Activated T-cell treated with anti-CD3 and anti-CD28 coated beads, Interleukin-2, amount 50 U/mL, for 48 hours (primary cell): ENCODE measurements at places on chromosomes 7 and 10.

- DNase-seq: no peak
These were observed 20.6 kb upstream of the CDCA7L start for GRCh38 chr7:21966271-21966670.

GRCh38 chr7:80640846-80641245, 2.4 kb downstream of the CD36 start:
- DNase-seq: no peak

- no peak for DNase-seq
These were observed 1.0 kb upstream of the AVPI1 start for GRCh38 chr10:97687785-97688781.

- DNase-seq: peak; percentile 48
These were observed 117.1 kb downstream of the DYNC2I1 start for GRCh38 chr7:158973440-158973839.

- DNase-seq: no peak
These were observed 13.2 kb upstream of the MAP3K8 start for GRCh38 chr10:30420766-30421165.

GRCh38 chr10:75410132-75411005, 8.8 kb upstream of the ZNF503 start:
- no peak for DNase-seq

GRCh38 chr7:92250603-92251002, 4.8 kb downstream of the ANKIB1 start:
- no peak for DNase-seq

DNA sequence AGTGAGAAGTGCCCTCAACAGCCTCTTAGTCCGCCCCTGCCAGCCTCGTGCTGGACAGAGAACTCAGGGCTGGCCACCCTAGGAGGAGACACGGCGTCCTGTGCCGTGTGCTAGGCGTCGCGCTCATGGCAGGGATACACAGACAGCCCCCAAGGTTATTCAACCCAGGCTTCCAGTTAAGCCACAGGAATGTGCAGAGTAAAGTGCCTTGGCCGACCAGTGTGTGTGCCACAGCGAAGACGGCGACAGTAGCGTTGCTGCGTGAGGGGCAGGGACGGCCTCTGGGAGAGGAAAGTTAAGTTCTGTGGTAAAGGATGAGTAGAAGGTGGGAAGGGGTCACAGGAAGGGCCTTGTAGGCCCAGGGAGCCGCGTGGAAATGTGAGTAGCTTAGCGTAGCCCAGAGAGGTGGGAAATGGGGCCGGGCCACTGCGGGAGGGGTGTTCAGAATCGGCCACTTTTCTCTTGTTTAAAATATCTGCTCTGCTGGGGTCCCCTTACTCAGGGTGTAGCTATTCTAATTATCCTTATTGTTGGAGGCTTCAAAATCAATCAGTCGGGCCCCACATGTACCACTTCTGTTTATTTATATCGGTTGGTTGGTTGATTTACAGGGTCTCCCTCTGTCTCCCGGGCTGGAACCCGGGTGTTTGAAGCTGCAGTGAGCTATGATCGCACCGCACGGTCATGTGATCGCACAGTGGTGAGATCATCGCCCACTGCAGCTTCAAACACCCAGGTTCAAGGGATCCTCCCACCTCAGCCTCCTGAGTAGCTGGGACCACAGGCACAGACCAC, 24.5 kb downstream of the TMEM120A start:
- no peak for DNase-seq

DNA sequence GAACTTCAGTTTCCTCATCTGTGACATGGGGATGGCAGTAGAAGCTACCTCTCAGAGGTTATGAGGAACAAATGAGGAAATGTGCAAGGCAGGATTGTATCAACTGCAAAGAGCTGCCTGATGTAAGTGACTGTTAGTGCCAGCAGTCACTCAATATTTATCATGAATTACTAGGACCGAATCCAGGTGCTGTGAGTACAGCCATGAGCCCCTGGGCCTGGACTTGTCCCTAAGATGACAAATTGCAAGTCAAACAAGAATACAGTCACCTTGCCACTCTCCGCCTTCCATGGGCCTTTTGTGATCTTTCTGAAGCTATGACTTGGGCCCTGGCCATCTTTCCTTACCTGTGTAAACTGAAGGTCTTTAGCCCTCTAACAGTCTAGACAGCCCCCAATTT, 27.7 kb upstream of the TLX1 start:
- no peak for DNase-seq

- DNase-seq: no peak
These were observed 86.7 kb downstream of the GFRA1 start for GRCh38 chr10:116186273-116186672.

- DNase-seq: no peak
These were observed 57.9 kb downstream of the FOXL3 start for GRCh38 chr7:347644-348479.

DNA sequence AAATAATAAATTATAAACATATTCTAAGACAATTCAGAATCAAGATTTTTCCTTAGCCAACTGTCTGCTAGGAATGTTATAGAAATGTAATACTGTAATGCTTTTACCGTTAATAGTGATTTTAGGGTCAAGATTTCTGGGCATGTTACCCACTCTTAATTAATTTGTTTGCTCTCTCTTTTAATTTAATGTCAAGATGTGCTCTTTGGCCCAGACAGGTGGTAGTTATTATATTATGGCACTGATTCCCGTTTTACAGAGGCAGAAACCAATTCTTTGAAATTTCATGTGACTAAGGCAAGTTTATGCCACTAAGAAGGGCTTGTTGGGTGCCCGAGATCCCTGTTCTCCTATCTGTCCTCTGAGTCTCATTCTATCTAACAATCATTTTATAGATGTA, 959 bp upstream of the FAM107B start:
- DNase-seq: no peak

DNA sequence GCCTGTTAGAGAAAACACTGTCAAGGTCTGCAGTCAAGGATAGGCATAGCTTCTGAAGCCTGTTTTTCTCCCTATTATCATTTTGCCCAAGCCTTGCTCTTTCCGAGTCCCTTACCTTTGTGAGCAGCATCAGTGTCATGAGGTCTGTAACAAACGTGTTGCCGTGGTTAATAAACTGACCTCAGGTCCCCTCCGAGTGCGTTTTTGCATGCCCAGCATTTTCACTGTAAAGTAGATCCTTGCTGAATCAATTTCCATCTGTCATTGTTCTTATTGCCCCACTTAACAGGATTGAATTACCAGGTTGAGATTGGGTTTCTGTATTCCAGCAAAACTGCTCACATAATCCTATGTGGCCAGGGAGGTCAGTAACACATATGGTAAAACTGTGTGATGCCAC, 110.3 kb downstream of the ZNF248 start:
- DNase-seq: no peak

- DNase-seq: no peak
These were observed 61.3 kb upstream of the EBF3 start for GRCh38 chr10:130025326-130025725.

- DNase-seq: no peak
These were observed 158.3 kb upstream of the PPP2R2D start for GRCh38 chr10:131742500-131742951.

DNA sequence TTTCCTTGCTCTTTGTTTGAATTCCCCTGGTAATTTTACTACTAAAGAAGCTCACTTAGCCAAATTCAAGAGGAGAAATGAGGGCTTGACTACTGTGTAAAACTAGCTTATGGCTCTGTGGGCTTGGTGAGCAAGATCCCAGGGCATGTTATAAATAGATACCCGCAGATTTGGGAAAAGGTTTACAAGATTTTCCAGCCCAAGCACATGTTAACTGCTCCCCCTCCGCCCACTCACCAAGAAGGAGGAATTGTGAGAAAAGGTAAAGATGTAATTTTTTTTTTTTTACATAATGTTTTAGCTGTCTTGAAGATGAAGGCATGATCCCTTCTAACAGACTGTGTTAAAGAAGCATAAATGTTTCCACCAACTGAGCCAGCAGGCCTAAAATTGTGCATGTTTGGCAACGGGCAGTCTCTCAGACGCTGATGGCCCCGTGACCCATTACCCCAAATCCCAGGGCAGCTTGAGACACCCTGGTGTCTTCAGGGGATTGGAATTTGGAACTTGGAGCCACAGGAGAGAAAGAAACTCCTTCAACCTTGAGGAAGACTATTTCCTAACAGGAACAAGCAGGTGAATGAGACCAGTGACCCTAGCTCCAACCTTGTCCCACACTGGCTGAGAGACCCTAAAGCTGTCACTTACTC, 429.8 kb upstream of the CELF2 start:
- DNase-seq: no peak

DNA sequence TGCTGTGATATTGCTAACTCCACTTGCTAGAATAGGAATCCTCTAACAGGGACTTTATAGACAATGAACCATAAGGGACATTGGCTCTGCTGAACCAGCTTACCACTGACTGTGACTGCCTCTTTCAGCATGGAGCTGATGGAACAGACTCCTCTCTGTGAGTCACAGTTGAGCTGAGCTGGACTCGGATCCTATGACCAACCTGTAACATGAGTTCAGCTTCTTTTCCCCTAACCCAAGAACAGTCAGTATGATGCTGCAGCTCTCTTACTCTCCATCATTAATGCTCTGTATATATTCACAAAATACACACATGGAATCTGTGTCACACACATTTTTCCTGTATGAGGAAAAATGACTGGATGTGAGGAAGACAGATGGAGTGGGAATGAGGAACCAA, 177.9 kb upstream of the BET1 start:
- no peak for DNase-seq
